ENCODE measurements at places on chromosomes 7 and 10.

DNA sequence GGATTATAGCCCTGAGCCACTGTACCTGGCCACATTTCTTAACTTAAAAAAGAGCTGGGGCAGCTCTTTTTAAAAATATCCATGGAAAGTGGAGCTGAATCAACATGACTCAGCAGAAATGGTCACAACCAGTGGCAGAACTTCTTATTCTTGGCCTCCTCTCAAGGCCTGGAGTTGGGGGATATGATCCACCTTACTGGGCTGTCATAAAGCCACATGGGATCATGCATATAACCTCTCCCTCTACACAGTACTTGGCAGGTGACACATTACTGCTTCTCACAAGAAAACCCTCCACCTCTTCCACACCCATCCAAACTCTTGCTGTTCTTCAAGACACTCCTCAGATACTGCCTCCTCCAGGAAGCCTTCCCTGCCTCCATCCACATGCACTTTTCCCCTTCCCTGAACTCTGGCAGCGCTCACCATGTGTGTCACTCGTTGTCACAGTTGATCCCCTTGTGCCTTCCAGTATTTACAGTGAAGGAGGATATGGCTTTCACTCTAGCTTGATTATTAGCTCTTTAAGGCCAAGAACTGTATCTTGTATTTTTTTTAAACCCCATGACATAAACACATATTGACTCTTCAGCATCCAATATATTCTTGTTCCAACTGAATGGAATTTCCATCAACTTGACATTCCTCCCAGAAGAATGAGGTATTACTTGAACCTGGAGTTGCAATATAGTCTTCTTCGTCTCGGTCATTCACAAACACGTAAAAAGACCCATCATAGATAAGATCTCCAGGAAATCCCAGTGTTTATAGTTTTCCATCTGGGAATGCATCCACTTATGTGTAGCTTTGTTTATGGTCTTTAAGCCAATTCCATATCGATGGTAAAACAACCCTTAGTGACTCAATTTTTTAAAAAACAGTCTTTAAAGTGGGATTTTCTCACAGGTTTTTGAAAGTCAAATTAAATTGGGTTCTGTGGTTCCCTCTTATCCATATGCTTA is 85.5 kb downstream of the TBXAS1 start:
- DNase-seq: no peak

- DNase-seq: no peak
These were observed 217.2 kb downstream of the REEP3 start for GRCh38 chr10:63738410-63738809.

- DNase-seq: no peak
These were observed 140.0 kb downstream of the ITGB8 start for GRCh38 chr7:20470726-20471125.

GRCh38 chr7:51270965-51271364 is 45.6 kb downstream of the COBL start:
- DNase-seq: no peak

DNA sequence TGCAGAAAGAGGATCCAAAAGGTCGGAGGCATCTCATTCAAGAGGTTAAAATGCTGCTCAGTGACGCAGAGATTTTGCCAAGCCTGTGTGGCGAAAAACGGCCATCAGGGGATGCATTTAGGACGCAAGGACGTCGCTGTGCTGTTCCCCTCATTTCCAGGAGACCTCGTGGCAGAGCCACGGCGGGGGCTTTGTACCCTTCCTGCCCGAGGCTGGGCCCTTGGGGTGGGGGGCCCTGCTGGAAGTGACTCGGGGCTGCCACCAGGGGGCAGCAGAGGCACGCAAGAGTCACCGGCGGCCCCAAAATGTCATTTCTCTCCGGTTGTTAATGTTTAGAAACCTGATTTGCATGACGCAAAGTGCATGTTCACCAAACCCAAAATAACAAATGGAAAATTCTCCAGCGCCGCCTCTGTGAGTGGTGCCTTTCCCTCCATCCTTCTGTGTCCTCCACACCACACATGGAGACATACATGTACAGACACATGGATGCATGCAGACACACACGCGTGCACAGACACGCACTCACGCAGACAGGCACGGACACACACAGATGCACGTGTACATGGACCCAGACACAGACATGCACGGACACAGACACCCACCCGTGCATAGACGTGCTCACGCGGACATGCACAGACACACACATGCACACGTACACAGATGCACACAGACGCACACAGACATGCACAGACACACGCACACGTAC is 51.0 kb upstream of the NKX6-2 start:
- DNase-seq: peak; percentile 33

GRCh38 chr10:103104721-103105120 is 88.4 kb downstream of the NT5C2 start:
- DNase-seq: no peak

- no peak for DNase-seq
These were observed 39.9 kb downstream of the INPP5A start for GRCh38 chr10:132577350-132578003.

DNA sequence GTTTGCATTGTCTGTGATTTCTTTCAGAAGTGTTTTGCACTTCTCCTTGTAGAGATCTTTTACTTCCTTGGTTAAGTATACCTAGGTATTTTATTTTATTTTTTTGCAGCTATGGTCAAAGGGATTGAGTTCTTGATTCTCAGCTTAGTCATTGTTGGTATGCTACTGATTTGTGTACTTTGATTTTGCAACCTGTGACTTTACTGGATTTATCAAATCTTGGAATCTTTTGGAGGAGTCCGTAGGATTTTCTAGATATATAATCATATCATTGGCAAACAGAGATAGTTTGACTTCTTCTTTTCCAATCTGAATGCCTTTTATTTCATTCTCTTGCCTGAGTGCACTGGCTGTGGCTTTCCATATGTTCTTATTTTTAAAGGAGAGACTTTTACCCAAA is 41.9 kb downstream of the CCSER2 start:
- no peak for DNase-seq

- DNase-seq: no peak
These were observed 355.4 kb downstream of the KCNMA1 start for GRCh38 chr10:77282163-77282562.

DNA sequence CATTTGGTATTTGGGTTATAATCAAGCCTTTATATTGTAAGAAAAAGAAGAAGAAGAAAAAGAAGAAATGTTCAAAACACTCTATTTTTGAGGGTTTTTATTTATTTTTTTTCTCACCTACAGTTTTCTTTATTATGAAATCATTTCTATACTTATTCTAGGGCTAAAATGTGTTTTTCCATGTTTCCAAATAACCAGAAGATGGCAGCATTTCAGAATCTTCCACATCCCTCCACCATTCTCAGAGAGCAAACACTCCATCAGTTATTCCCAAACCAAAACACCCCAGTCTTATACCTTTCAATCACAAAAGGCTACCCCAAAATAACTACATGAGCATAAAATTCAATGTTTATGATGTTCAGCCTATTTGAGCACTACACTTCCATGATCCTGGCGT is 38.7 kb upstream of the PPP1R17 start:
- DNase-seq: no peak

- DNase-seq: no peak
These were observed 672.9 kb upstream of the LRRTM3 start for GRCh38 chr10:66252986-66253385.

DNA sequence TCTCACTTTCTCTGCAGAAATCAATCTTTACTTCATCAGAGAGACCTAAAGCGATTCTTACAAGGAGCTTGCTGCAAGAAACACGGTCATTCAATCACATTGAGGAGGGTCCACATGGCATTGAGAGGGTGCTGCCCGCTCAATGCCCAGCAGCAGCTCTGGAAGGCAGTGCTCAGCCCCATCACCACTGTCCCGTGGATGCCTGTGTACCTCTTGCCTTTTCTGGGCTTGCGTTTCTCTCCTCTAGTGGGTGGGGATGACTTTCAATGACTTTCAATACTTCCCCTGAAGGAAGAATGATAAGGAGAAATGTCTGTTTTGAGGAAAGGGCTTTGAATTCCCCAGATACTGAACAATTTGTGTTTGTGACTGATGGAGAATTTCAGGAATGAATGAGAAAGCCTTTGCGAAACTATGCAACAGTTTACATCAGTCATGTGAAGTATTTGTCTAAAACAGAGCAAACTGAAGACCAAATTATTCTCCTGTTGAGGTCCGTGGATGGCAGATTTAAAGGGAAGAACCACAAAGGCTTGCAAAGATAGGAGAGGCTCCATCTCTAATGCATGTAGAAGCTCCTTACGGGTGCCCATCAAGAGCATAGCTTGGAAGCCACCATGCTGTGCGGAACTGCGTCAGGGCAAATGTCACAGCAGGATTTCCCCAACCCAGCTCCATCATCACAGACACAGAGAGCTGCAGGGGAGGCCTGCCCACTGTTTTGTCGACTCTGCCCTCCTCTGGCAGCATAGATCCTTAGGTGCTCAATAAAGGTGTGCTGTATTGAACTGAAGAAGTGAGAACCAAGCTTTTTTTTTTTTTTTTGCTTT is 6.6 kb upstream of the ZNF22 start:
- no peak for DNase-seq

GRCh38 chr10:56109454-56109853 is 251.6 kb downstream of the ZWINT start:
- no peak for DNase-seq

DNA sequence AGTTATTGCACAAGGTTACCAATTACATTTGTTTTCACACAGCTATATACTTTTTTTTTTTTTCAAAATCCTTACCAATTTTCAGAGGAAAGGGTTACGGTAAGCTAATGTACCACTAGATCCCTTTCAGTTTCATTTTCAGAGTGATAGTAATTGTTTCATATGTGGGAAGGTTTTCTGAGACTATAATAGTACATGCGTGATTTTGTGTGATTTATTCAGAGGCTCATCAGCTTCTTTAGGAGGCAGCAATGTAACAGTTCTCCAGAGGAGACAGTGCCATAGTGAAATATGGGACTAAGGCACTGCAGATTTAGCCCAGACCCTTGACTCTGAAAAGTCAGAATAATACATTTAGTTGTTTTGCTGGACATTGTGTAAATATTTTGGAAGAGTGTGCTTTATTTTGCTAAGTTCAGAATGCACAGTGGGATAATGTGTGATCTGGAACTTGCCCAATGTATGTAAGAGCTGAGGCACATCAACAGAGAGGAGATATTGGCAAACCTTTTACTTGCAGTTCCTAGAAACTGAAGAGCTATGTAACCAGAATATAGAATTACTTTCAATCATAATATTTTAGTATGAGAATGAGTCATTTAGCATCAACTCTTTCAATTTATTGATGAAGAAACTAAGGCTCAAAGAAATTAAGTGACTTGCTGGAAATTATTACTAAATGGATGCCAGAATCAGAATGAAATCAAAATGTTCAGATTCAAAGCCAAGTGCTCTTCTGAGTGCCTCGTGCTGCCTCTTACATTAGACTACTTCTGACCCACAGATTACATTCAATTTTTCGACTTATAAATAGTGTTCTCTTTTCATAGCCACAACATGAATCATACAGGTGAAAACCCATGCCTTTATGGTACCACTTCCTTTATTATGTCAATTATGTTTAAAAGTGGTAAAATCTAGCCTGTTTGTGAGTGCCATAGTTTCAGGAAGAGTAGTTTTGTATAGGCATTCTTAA is 207.7 kb upstream of the TEX47 start:
- DNase-seq: no peak

DNA sequence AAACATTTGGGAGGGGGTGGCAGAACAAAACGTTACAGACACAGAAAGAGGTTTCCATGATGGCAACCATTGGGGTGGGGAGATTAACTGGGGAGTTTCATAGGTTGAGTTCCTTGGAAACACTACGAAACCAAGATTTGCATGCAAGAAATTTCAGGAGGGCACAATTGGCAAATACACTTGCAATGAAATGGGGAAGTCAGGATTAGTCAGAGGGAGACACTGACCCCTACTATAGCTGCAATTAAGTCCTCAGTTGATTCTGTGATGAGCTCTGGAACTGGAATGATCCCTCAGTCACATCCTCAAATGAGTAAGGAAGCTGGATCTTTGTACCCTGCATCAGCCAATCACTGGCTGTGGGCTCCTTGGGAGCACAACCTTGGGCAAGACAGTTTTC is 22.1 kb downstream of the CPEB3 start:
- DNase-seq: no peak

DNA sequence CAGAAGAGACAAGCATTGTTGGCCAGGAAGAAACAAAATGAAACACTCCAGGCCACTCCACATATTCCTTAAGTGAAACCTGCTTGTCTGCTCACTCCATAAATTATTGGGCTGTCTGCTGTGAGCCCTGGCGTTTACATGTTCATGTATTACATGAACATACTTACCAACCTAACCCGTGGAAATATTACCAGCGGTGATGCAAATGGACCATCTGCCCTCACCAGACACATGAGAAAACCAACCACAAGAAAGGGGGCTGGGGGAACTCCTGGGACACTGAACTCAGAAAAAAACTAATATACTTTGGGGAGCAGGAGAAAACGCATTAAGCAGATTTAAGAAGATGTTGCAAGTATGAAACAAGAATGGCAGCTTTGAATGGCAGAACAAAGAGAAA is 731.2 kb upstream of the IGFBP3 start:
- DNase-seq: no peak

GRCh38 chr10:114393482-114393881 is 10.8 kb downstream of the AFAP1L2 start:
- no peak for DNase-seq

DNA sequence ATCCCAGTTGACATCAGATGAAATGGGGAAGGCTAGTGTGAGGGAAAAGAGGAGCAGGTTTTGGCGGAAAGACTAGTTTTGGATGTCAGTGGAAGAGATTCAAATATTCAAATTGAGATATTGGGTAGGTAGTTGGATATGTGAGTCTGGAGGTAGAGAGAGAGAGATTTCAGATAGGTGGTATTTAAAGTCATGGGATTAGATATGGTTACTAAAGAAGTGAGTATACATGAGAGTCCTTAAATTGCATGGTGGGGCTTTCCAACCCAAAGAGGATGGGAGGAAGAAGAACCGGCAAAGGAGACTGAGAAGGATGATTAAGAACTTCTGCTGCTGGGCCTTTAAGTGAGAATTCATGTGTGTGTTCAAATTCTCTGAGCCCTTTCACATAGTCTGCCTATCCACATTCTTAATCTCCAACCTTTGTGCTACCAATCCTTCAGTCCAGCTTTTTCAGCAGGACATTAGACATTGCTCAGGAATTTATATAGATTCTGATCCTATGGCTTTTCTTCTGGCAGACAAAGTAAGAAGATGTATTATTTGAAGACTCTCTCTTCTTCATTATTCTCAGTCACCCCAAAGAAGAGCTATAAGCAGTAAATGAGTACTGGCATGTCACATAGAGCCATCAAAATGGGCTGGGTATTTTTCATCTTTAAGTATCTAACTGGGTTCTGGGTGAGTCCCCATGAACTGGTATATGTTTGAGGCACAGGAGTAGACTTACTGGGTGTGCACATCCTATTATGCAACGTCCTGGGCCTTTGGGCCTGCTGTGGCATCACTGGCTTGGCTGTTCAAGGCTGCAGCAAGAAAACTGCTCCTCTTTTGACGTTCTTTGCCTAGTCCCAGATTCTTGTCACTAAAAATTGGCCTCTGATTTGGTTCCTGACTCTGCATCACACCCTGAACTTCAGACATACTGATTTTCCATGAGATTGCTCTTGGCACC is 33.6 kb downstream of the ST7 start:
- DNase-seq: no peak
